ENCODE measurements at places on chromosomes 7 and 10. TPM values are rescaled to one million over a fixed set of nuclear protein-coding genes. Genes with fewer than 3 reads are reported as not detected.

Gene PIP4K2A
- total RNA-seq = 5.9 TPM

Gene SVOPL
- not detected for total RNA-seq

Gene ZNF518A
- 10.2 TPM for total RNA-seq

Gene HOXA10
- total RNA-seq = 19.2 TPM

Gene GIGYF1
- 18.0 TPM for total RNA-seq

Gene C7orf33
- not detected for total RNA-seq

Gene TUBAL3
- not detected for total RNA-seq

Gene GDF2
- total RNA-seq = not detected

Gene ANKRD61
- total RNA-seq = 0.27 TPM

Gene RET
- 0.49 TPM for total RNA-seq

Gene ARL4A
- 2.5 TPM for total RNA-seq

Gene TSPAN13
- total RNA-seq = 4.8 TPM

Gene NPFFR1
- total RNA-seq = not detected

Gene GPR146
- total RNA-seq = 8.0 TPM

Gene LHFPL3
- total RNA-seq = not detected

Gene CALN1
- 0.06 TPM for total RNA-seq

Gene PHKG1
- 43.5 TPM for total RNA-seq

Gene BICC1
- total RNA-seq = 13.2 TPM

Gene TMEM168
- 10.2 TPM for total RNA-seq

Gene AGMO
- total RNA-seq = 0.26 TPM

Gene PRTFDC1
- 0.17 TPM for total RNA-seq

Gene PNPLA8
- total RNA-seq = 30.3 TPM

Gene ACSL5
- total RNA-seq = 3.6 TPM

Gene CPA2
- not detected for total RNA-seq

Gene PAOX
- total RNA-seq = 3.1 TPM

Gene LHPP
- total RNA-seq = 12.8 TPM

Gene PRKCQ
- total RNA-seq = 76.3 TPM

Gene GRID2IP
- total RNA-seq = not detected

Gene GPNMB
- 23.2 TPM for total RNA-seq

Gene PLAC9
- total RNA-seq = 9.9 TPM

Gene PLCE1
- total RNA-seq = 2.8 TPM

Gene GFRA1
- total RNA-seq = 12.1 TPM

Gene TES
- 3.4 TPM for total RNA-seq

Gene CYP3A4
- total RNA-seq = not detected

Gene FOXI2
- not detected for total RNA-seq

Gene GIMAP1
- 2.3 TPM for total RNA-seq

Gene FKBP6
- not detected for total RNA-seq

Gene KDM7A
- 59.4 TPM for total RNA-seq

Gene NUTM2D
- total RNA-seq = 1.4 TPM

Gene CNPY1
- not detected for total RNA-seq

Gene ZNF655
- total RNA-seq = 35.1 TPM

Gene POLR2J2
- 1.4 TPM for total RNA-seq

Gene AMZ1
- not detected for total RNA-seq

Gene PLXNA4
- 1.1 TPM for total RNA-seq

Gene NACAD
- 1.1 TPM for total RNA-seq

Gene SPDYE11
- total RNA-seq = not detected
